ENCODE measurements at places on chromosomes 7 and 10.

- DNase-seq = no peak
Measured at GRCh38 chr7:36605261-36606051, 118.8 kb downstream of the AOAH start.

- no peak for DNase-seq
Measured at GRCh38 chr10:815338-816090, 116.0 kb downstream of the LARP4B start.

- DNase-seq = no peak
Measured at GRCh38 chr10:91313796-91314485, 93.5 kb downstream of the PCGF5 start.

GRCh38 chr7:17963281-17963680 is 23.0 kb upstream of the SNX13 start:
- no peak for DNase-seq

DNA sequence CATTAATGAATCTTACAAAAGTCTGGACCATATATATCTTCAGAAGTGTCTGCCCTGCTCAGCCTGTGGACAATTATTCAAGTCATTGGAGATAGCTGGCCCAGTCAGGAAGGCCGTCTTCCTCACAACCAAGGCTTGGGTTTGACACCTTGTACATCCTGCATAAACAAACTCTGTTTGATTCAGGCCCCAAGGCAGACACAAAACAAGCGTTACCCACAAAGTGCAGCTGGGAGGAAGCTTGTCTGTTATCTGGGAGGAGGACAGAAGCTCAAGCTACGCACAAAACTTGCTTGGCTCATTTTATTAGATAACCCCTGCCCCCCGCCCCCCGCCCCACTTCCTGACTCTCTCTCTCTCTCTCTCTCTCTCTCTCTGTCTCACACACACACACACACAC is 166.9 kb upstream of the WDR11 start:
- DNase-seq = no peak

DNA sequence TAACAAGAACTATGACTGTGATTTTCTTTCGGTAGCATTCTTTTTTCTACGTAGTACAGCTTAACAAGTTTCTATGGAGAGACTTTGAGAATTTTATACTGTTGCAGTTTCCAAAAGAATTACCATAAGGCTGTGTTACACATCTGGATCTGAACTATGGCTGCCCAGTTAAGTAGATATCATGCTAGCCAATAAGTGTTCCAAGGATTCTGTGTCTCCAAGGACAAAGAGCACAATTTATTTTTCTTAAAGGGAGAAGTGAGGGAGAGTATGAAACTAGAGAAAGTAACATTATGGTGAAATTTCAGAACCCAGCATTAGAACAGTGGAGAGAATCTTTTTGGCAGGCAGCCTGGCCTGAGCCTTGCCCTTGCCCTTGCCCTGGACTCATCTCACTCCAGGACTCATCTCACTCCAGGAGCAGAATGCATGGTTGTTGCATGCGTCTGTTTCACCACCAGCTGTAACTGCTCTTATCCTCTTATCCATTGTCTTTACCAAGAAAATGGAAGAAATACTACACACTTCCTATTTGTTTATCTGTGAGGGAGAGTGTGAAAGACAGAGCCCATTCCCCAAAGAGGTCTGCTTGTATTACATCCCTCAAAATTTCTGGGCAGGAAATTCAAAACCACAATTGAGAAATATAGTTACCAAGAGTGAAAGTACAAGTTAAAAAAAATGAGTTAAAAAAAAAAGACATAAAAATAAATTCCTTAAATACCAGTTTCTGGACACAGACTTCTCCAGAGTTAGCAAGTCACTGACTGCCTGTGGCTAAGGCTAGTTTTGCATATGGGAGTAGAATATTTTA is 1067.5 kb downstream of the NRG3 start:
- DNase-seq = peak; percentile 1

DNA sequence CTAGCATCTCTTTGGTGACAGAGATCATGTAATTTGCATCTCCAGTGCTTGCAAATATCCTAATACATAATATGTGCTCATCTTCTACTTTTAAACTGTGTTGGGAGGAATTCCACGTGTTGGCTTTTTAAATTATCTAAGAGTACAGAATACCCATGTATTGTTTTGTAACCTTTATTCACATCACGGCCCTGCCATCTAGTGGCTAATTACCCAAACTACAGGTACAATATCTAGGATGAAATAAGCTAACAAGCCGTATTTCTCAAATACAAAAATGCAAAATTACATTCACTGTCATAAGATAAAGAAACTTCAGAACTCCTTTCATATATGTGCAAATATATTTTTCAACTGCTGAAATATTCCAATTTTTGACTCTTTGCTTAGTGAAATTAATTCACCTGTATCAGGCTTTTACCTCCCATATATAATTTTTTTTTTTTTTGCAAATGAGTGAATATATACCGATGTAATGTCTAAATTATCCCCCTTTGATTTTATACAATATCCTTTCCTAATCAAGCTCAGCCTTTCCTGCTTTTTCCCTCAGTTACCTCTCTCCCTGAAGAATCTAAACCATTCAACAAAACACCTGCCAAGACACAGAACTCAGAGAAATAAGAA is 30.3 kb upstream of the LSM8 start:
- DNase-seq = no peak
